Esophagus squamous epithelium (tissue), 5 donors: ENCODE measurements at places on chromosomes 5 and 9. TPM values are rescaled to one million over a fixed set of nuclear protein-coding genes. Genes with fewer than 3 reads are reported as not detected.

The CCNO gene
- 0.95 TPM for total RNA-seq

The SLC36A2 gene
- not detected for total RNA-seq

- no peak for DNase-seq
Measured at GRCh38 chr5:135272311-135272805, 126.7 kb downstream of the MACROH2A1 start.

The KLHL9 gene
- total RNA-seq: 21.2 TPM

DNA sequence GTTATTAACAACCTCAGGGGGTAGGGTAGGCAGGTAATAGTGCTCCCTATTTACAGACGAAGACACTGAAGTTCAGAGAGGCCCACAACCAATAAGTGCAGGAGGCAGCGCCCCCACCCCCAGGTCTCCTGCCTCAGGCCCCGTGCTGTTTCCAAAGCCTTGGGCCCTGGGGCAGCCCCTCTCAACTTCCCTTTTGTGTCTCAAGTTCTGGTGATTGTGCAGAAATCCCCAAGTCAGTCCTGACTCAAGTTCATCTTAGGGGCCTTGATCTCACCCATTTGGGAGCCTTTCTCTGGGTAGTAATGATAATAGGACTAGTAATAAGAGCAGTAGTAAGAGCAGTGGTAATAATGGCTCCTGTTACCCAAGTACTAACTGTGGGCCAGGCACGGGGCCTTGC lies 35.5 kb upstream of the ASS1 start:
- DNase-seq: no peak

DNA sequence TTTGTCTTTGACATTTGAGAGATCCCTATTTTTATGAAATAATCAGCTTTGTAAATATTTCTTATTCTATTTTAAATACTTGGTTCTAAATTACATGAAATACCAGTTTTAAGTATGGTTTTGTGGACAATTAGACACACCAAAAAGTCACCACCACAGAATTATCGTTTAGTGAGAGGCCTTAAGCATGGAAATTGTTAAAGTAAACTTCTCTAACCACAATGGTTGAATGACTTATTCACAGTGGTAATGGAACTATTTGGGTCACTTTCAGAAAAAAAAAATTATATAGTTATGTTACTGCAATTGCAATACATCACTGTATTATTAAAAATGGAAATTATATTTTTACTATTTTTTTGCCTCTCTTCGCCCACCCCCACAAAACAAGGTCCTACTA lies 1252.5 kb downstream of the EFNA5 start:
- DNase-seq: no peak

The PTGER4 gene
- 8.3 TPM for total RNA-seq

DNA sequence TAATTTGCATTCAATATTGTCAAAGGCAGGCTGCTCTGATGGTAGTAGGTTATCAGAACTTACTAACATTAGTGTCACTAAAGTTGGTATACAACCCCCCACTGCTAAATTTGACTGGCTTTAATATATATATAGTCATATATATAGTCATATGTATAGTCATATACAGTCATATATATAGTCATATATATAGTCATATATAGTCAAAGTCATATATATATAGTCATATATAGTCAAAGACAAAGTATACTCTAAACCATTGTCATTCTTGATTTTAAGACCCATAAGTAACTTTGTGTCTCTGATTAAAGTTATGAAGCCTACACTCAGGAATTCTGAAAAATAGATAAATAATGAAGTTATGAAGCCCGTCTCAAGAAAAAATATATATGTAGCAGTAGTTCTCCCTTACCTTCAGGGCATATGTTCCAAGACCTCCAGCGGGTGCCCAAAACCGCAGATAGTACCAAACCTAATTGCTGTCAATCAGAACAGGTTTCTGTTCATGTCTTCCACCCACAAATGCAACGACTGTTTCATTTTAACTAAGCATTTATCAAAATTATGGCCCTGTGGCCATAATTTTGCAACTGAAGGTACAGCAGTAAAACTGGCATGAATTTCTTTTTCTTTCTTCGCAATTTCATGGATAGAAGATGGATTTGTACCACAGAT lies 40.1 kb downstream of the TRPM6 start:
- DNase-seq: no peak

GRCh38 chr9:35695943-35696401 lies 6.2 kb upstream of the TPM2 start:
- no peak for DNase-seq

- DNase-seq: no peak
Measured at GRCh38 chr9:73714294-73714693, 562.6 kb downstream of the ANXA1 start.

The CTXN3 gene
- total RNA-seq: not detected

GRCh38 chr5:12023614-12024241 lies 119.5 kb upstream of the CTNND2 start:
- no peak for DNase-seq
